Fibroblast of lung (primary cell): ENCODE measurements at places on chromosomes 12 and 14.

DNA sequence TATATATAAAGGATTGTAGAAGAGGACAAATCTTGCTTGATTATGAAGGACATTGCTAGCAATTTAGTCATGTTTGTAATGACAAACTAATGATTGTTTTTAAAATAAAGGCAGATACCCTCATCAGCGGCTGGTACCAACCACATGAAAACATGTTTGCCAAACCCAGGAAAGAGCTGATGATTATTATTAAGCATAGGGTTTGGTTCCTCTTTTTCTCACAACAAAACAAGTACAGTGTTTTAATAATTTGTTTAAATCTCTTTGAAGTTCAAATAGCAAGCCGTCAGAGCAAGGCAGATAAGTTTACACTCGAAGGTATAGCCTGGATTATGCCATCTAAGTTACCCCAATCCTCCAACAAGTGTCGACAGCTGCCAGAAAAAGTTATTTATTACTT is 5.3 kb upstream of the SINHCAF start:
- no peak for DNase-seq

- no peak for DNase-seq
Observed at GRCh38 chr12:31815096-31815495, 86.3 kb upstream of the AMN1 start.

DNA sequence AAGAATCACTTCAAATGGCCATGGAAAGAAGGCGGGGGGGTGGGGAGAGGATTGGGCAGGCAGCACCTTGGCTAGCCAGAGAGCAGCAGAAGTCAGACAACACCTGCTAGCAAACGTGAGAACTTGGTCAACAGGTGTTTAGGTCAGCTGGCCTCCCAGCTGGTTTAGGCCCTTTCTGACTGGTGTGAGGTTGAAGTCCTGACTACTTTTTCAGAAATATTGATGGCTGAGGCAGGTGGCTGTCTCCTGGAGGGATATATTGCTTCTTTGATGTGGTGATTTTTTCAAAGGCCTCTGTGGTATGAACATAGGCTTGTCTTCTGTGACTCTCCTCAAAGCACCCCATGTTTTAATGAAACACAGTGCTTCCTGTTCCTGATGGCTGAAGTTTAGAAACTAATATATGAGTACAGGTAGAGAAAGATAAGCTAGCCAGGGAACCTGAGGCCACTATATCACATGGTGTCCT is 238.2 kb upstream of the SSTR1 start:
- no peak for DNase-seq

DNA sequence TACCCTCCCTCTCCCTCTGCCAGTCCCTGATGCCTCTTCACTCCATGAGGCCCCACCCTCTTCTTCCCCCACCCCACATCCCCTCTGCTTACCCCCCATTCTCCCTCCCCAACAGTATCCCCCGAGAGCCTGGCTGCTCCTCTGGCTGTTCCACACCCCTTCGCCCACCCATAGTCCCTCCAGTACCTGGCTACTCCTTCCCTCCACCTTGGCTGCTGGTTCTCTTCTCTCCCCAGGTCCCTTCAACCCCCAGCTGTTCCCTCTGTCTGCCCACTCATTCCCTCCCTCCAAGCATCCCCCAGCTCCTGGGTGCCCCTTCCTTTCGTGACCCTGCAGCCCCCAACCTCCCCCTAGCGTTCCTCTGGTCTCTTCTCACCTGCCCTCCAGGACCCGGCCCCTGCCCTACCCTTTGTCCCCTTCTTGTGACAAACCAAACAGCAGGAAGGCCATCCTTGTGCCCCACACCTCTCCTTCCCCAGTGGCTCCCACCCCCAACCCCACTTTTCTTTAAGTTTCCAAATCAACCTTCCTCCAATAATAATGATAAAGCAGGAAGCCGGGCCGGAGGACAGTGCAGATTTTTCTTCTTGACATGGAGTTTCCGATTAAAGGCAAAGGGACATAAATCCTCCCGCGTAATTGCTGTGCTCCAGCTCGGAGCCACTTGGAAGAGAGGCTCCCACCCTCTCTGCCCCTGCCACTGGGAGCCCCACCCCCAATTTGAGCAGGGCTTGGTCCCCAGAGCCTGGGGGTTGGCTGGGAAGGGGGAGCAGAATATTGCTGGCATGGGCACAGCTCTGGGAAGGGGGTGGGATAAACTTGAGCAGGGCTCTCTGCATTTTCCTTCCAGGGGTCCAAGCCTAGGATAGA is 40.0 kb downstream of the SMUG1 start:
- DNase-seq, result no peak

DNA sequence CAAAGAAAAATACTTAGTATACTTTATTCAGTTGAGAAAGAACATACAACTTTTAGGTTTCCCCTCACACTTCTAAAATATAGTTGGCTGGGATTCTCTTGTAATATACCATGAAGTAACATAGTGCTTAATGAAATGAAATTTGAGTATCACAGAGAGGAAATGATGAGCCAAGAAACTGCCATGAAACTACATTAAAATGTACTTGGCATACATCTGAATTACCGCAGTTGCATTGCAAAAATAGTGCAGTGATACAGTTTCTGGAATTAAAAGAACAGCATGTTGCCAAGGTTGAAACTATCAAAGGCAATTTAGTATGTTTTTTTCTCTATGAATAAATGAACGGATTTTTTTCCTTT is 389.2 kb downstream of the TMEM117 start:
- no peak for DNase-seq

- no peak for DNase-seq
Observed at GRCh38 chr14:20904393-20905029, 13.3 kb downstream of the RNASE3 start.

- DNase-seq, result no peak
Observed at GRCh38 chr12:19963972-19964371, 404.4 kb upstream of the PDE3A start.

GRCh38 chr12:106759526-106760183 is 14.8 kb upstream of the RIC8B start:
- no peak for DNase-seq

DNA sequence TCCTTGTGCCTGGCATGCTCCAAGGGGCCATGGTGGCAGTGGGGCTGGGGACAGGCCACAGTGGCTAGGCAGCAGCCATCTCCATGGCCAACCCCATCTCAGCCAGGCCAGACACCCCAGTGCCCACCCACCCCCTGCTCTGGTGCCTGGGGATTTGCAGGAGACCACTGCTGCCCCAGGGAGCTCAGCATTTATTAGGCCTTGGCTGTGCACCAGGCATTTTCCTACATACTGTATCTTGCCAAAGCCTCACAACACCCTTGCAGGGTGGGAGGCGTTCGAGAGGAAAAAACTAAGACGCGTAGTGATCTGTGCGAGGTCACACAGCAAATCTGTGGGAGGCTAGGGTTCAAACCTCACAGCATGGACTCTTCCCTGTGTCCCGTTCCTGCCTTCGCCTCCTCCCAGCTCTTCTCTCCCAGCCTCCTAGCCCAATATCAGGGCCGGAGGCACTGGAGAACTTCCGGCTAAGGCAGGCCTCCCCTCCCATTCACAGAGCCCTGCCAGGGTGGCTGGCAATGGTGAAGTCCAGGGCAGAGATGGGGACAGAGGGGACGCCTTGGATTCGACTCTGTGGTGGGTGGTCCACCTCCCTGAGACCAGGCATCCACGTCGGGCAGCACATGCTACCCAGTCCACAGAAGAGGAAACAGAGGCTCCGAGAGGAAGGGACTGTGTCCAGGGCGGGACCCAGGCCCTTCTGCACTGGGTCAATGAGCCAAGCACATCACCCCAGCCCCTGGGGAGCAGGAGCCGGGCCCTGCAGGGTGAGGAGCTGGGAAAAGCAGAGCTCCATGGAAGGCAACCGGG is 57.4 kb downstream of the FAM222A start:
- DNase-seq, result no peak

DNA sequence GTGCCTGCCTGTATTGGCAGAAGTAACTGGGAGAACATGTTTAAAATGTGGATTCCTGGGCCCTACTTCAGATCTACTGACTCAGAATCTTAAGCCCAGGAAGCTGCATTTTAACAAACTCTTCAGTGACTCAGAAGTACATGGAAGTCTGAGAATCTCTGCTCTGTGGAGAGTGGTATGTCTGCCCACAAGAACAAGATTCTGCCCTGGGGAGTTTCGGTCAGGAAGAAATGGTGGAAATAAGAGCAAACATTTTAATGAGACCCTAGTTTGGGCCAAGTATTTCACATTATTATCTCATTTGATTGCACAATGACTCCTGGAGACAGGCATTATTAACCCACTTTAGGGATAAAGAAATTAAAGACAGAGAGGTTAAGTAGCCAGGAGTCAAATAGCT is 8.2 kb downstream of the ALDH1L2 start:
- DNase-seq, result peak; percentile 82

DNA sequence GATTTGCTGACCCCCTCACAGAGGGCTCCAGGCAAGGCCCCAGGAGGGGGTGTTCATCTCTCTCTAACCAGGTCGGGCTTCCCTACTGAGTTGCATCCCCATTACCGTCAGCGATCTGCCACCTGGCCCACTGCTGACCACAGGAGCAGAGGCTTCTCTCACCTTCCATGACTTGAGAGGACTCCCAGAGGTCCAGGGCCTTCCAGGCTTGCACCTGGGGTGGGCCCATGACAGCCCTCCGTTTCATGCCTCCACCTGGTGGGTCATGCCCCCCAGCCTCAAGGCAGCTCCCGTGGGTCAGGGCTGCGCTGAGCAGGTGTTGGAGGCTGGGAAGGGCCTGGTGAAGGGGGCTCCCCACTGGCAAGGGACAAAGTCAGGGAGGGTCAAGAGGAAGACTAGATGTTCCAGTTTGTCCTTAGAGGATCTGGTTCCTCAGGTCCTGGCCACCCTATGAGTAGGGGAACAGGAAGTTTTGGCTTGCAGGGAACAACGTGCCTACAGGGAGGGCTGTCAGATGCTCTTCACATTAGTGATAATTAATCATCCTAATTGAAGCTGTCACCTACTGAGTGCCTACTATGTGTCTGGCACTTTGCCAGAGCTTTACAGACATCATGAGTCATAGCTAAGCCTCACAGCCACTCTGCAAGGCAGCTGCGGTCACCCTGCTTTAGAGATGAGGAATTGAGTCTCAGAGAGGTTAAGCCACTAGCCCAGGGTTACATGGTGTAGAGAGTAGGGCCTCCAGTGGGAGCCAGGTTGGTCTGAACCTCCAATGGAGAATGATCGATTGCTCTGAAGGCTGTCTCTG is 13.8 kb downstream of the NFKBIA start:
- DNase-seq, result no peak

DNA sequence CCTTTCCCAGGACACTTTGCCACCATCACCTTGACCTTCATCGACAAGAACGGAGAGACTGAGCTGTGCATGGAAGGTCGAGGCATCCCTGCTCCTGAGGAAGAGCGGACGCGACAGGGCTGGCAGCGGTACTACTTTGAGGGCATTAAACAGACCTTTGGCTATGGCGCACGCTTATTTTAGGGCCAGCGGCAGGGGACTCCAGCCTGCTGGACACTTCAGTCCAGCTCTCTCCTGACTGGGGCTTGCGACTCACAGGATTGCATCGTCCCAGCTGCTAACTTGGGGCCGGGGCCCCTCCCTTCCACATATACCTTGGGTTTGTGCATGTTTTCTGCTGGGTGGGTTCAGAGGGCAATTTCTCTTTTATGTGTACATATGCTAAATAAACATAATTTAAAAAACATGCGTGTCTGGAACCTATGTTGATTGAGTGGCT is 11.2 kb downstream of the AHSA1 start:
- no peak for DNase-seq

DNA sequence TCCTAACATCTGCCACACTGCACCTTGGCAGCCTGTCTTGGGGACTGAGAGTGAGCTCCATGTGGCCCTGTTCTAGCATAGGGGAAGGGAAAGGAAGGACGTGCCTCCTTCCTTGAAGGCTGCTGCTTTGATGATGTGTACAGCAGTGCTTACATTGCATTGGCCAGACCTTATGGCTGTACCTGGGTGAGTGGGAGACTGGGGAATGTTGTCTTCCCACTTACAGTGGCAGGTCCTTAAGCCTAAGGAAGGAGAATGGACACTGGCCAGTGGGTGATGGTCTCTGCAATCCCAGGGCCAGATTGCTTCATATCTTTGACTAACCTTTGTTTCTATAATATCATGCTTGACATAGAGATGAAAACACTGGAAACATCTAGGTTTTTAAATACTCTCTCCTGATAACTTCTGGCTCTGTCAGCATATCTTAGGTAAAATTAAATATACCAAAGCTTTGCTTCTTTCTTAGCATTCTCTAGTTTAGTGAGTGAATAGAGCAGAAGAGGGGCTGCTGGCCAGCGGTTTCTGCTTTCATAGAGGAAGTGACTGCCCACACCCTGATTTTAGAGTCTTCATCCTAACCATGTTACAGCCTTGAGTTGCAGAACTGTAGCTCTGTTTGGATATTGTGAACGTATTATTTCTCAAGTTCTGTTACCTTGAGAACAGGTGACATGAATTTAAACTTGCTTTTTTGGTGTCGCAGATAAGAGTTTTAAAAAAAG is 27.2 kb downstream of the KLC1 start:
- no peak for DNase-seq

DNA sequence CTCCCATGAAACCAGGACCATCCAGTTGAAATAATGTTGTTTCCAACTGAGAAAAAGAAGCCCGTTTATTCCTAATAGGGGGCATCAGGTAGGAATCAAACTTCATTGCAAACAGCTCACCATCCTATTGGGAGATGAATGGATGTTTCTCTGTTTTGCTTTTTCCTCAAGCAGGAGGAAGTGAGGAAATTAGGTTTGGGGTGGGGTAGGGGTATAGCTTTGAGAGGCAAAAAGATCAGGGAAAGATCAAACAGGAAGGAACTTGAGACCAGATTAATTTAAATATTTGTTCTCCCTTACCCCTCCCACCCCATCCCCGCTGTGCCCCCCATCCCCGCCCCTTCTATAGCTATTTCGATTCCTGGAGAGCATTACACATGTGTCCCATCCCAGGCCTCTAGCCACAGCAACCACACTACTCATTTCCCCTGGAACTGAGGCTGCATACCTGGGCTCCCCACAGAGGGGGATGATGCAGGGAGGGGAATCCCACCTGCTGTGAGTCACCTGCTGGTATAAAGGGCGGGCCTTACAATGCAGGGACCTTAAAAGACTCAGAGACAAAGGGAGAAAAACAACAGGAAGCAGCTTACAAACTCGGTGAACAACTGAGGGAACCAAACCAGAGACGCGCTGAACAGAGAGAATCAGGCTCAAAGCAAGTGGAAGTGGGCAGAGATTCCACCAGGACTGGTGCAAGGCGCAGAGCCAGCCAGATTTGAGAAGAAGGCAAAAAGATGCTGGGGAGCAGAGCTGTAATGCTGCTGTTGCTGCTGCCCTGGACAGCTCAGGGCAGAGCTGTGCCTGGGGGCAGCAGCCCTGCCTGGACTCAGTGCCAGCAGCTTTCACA is at the start of gene IL23A:
Gene IL23A (plus strand): TSS at position 577 of the 850 bp plus-strand sequence. CDS start 161 bp downstream, at position 738.
- peak; percentile 69 for DNase-seq
